ENCODE measurements at places on chromosomes 7 and 10.
A peak's percentile ranks its signal among the peaks of the same experiment; 100 is the strongest.

GRCh38 chr10:71633920-71634319 is 85.7 kb downstream of the C10orf105 start:
- DNase-seq = no peak

DNA sequence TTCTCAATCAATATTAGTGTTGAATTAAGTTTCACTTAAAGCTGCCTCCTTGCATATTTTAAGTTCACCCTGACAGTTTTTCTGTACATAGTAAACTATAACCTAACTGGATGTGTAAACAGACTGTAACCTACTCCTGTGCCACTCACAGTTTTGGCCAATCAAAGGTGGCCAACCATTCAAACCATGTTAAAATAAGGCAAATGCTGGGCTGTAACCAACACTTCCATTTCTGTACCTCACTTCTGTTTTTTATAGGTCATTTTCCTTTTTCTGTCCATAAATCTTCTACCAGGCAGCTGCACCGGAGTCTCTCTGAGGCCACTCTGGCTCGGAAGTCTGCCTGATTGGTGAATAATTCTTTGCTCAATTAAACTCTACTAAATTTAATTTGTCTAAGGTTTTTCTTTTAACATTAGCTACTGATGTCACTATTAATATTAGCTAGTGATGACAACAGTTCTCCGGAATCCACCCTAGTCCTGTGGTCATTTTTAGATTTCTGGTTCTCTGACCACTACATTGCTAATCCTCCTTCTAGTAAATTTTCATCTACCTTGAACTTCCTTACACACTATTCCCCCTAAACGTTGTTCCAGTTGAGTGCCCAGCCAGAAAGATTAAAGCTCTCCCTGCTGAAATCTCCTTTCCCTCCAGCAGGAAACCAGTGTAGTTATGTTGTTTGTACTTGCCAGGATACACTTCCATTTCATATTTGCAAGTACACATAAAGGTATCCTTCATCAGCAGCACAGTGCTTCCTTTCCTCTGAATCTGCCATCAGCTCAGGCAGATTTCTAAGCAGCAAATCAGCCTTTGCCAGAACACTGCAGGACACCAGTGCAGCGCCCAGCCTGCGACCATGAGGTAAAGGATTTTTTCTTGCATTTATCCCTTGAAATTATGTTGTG is 18.6 kb upstream of the IFIT2 start:
- DNase-seq = no peak

GRCh38 chr7:100613412-100614175 is 1.3 kb downstream of the MOSPD3 start:
- DNase-seq = no peak

DNA sequence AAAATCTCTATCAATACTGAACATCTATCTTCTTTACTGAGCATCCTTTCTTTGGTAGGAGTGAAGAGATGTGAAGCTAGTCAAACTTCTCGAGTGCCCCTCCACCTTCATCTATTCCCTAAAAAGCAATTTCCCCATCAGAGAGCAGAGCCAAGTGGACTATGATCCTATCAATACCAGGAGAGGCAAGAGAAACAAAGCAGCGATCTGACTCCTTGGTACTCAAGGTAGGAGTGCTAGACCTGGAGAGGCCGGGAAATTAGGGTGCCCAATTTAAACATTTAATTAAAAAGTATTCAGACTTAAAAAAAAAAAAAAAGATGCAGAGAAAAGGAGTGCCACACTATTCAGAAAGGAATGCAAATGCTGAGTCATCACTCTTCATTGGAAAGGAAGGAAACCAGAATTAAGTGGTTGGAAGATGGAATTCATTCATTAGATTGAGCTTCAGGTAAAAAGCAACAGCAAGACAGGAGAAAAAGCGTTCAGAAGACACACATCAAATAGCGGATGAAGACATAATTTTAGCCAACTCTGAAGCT is 1.6 kb downstream of the TIAL1 start:
- DNase-seq = no peak

DNA sequence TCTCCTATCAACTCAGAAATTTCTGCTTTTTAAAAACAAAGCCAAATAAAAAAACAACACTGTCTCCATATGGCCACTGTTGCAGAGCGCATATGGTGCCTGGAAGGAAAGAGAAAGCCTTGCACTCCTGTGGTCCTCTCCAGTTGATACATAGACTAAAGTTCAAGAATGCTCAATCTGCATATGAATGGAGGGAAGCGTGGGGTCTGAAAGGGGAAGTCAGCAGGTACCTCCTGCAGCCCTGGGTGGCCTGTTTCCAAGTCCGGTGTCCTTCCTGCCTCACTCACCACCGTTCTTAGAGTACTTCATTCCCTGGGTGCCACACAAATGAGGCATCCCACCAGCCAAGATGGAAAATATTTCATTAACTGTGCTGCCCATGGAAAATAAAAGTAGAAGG is 138.3 kb upstream of the PALS2 start:
- no peak for DNase-seq

- DNase-seq = no peak
Measured at GRCh38 chr10:87733081-87733480, 73.4 kb downstream of the PAPSS2 start.

DNA sequence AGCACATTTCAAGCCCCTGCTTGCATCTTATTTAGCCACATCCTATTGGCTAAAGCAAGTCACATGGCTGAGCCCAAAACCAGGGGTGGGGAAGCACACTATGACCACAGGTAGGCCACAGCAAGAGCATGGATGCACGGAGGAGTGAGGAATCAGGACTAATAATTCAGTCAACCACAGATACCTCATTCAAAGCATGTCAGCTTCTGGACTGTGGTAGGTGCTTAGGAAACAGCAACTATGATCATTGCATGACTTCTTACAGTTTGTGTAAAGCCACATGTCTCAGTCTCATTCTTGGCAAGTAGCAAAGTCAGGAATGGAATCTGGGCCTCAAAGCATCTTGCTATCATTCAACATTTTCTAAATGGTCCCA is 79.0 kb upstream of the EMX2 start:
- no peak for DNase-seq

DNA sequence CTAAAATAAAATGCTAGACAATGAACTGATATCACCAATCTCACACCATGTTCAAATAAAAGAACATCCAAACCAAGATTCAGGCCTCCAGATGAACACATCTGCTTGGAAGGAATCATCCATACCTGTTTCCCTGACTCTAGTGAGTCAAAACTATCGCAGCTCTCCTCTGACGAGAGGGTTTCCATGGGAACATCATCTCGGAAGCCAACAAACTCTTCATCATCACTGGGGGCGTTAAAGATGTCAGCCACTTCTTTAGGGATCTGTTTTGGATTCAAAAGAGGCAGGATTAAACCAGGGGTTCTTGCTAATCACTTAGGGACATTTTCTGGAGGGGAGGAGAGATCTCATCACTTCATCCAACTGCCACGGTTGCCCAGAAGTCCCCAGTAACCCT is 29.1 kb downstream of the CDCA7L start:
- DNase-seq = no peak

DNA sequence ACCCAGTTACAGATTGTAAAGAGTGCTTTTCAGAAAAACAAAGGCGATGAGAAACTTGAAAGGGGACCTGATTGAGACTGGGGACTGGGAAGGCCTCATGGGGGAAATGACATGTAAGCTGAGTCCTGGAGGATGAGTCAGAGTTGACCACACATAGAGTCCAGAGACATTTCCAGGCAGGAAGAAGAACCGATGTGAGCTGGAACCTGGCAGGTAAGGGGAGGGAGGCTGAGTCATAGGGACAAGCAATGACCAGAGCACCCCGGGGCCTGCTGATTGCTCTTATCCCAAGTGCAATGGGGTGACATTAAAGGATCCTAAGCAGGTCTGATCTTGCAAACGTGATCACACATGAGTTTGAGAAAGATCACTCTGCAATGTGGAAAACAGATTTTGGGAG is 11.7 kb downstream of the TLL2 start:
- DNase-seq = no peak

DNA sequence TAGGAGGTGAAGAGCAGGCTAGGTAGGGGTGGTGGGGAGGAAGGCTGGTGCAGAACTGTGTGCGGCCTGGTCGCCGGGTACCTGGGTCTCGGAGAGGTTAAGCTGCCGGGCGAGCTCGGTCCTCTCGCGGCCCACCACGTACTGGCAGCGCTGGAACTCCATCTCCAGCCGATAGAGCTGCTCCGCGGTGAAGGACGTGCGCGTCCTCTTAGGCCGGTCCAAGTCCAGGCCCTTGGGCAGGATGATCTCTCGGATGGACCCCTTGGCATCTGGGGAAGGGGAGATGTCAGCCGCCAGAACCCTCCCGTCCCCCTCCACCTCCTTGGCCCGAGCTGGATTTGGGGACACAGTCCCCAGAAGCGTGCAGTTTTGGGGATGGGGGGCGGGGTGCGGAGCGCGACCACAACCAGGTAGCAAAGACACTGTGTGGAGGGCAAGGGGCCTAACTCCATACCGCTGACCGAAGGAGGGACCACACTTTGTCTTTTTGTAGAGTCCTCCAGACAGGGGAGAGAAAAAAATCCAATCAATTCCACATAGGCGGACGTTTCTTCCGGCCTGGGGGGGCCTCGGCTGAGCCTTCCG is 1.6 kb downstream of the VAX1 start:
- DNase-seq = no peak

GRCh38 chr7:2894118-2894940 is 50.2 kb upstream of the GNA12 start:
- DNase-seq = peak; percentile 41

DNA sequence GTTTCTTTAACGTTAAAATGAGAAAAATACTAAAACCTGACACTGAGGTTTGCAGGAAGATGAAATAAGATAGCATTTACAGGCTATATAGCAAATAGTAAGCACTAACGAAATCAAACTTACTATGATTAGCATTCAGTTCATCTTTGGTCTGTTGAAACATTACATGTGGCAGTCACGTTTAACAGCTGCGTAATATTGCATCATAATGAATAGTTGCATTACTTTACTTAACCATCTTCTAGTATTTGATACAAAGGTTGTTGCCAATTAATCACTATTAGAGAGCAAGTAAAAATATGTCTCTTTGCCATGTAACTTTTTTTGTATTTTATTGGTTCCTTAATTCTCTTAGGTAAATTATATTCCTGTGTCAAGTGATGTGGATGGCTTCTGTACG is 131.8 kb upstream of the GHITM start:
- DNase-seq = no peak

- no peak for DNase-seq
Measured at GRCh38 chr10:110491346-110491745, 6.4 kb upstream of the DUSP5 start.
